ENCODE measurements at places on chromosomes 3 and 15.

DNA sequence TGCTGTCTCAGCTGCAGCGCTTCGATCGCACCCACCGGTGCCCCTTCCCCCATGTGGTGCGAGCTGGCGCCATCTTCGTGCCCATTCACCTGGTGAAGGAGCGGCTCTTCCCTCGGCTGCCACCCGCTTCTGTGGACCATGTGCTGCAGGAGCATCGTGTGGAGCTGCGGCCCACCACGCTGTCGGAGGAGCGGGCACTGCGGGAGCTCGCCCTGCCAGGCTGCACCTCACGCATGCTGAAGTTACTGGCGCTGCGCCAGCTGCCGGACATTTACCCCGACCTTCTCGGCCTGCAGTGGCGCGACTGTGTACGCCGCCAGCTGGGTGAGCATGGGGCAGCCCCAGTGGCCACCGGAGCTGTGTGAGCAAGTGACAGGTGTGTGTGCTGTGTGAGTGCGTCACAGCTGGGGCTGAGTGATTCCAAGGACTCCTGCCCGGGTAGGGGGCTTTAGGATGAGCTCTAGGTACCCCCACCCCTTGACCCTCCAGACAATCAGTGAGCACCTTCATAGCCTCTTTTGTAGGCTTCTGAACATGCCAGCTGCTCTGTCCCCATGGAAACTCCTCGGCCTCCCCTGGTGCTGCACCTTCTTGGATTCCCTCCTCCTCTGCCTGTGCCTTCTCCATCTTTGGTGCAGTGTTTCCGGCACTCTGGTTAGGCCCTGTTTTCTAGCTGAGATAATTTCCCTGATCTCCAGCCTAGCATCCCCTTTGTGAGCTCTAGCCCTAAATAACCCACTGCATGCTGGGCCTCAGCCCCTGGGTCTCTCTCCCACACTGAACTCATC, 7.0 kb downstream of the C15orf39 start:
- DNase-seq, result no peak

GRCh38 chr3:115996420-115997108, 373.3 kb downstream of the GAP43 start:
- DNase-seq, result no peak

- DNase-seq, result no peak
These were observed 81.5 kb upstream of the LRTM1 start for GRCh38 chr3:55009372-55009771.

GRCh38 chr15:65883571-65883970, 14.3 kb downstream of the RAB11A start:
- DNase-seq, result no peak

GRCh38 chr15:47293466-47294162, 423.7 kb upstream of the SEMA6D start:
- DNase-seq, result no peak

DNA sequence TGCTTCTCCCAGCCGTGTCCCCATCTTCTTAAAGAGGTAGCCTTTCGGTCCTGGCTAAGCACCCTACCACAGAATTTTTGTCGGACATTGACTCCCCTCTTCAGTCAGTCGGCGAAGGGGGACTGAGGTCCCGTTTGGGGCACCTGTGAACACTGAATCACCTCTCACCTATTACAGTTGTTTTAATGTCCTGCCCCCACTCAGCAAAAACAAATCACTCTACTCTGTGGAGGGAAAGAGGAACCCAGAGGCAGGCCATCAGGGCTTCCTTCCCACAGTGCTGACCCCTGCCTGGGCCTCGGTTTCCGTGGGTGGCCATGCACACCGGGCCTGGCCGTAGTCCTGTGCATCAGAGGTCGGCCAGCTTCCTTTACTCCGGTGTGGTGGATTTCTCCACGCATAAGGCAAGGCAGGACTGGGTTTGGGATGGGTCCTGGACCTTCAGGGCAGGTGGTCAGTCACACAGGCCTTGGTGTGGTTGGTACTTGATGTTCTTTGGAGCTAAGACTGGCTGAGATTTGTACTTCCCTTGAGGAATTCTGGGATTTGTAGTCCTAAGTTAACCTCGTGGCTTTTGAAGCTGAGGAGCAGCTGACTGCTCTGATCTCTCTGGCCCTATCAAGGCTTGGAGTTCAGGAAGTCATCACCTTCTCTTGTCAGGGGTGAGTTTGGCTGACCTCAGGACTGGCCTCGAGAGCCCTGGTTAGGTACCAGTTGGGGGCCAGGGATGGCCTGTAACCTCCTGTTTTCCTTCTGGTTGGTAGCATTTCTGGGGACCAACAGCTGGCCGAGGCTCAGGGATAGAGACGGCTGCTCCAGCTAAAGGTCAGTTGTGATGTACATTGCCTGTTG, 627 bp upstream of the FAM131A start:
- no peak for DNase-seq

DNA sequence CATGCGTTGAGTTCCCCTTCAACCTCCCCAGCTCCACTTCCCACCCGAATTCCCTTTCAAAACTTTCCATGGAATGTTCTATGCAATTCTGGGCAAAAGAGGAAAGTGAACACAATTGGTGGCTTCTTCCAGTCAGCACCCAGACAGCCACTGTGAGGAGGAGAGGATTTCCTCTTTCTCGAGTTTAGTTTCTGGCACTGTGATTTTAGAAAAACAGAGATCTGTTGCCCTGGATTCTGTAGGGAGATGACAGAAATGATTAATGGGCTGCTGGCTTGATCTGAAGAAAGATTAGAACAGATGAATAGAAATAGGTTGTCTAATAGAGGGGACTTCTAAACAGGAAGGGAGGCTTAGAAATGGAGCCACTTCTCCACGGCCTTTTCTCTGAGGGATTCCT, 172.0 kb downstream of the MCTP2 start:
- no peak for DNase-seq

GRCh38 chr3:177591379-177591778, 394.1 kb upstream of the TBL1XR1 start:
- no peak for DNase-seq

DNA sequence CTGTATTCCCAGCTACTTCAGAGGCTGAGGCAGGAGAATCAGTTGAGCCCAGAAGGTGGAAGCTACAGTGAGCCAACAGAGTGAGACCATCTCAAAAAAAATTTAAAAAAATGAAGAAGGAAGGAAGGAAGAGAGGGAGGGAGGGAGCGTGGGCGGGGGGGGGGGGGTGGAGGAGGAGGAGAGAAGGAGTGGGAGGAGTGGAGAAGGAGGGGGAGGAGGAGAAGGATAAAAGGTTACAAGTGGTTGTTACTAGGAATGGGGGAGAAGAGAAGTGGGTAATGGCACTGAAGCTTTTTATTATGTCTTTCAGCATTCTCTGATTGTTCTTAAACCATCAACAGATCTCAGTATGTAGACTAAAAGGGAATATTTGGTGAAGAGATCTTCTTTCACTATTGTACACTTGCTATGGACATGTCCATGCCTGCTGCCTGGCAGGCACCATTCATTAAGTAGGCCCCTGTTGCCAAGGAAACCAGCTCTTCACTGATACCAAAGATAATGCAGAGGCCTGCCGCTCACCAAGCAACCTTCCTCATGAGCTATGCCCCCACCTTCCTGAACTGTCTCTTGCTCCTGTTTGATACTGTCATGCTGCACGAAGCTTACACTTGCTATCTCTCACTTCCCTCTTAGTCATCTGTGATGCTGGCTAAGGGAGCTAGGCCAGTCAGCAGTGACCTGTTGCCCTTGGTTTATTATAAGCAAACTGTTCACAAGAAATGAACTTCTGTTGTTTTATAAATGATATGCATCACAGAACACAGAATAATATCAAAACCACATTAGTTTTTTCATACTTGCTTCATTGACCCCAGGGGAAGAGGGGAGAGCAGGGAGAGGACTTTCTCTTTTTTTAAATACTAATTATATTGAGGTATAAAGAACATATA, 23.1 kb downstream of the EPM2AIP1 start:
- peak; percentile 54 for DNase-seq

- DNase-seq, result peak; percentile 70
These were observed 103.2 kb upstream of the BNIP2 start for GRCh38 chr15:59792359-59792758.

- no peak for DNase-seq
These were observed 4.3 kb upstream of the RBP2 start for GRCh38 chr3:139480585-139480984.

DNA sequence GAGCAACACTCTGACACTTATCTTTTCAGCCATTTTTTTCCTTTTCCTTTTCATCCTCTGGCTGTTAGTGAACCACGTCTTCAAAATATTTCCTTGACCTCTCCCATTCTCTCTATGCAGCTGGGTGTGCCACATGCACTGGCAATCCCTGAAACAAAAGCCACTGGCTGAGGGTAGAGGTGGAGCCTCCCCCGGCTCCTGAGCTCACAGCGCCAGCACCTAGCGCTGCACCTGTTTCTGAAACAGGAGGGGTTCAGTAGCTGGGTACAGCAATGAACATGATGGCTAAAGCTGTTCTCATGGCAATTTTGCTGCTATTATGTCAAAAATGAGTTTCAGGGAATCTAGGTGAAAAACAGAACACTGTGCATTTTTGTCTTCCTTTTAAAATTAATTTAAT, 314.7 kb upstream of the ATP10A start:
- no peak for DNase-seq

DNA sequence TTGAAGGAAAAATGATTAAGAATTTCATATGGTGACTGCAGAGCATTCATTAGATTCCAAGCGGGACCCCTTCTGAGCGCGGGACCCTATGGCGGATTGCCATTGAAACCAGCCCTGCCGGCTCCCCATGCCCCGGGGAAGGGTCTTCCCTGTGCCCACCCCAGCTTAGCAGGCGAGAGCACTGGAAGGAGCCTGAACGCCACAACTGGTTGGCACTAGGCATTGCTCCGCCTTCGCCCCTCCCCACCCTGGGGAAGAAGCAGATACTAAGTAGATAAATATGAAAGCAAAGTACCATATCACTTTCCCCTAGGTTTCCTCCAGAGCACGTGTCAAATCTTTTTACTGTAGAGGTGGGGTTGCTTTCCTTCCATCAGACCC, 70.7 kb downstream of the CYP19A1 start:
- DNase-seq, result no peak

- no peak for DNase-seq
These were observed 260.4 kb upstream of the KCNMB2 start for GRCh38 chr3:178275793-178276192.

Measured in CD4-positive, alpha-beta T cell (primary cell).